ENCODE measurements at places on chromosomes 7 and 10.

GRCh38 chr7:19080093-19080492 is 37.3 kb downstream of the TWIST1 start:
- no peak for DNase-seq

DNA sequence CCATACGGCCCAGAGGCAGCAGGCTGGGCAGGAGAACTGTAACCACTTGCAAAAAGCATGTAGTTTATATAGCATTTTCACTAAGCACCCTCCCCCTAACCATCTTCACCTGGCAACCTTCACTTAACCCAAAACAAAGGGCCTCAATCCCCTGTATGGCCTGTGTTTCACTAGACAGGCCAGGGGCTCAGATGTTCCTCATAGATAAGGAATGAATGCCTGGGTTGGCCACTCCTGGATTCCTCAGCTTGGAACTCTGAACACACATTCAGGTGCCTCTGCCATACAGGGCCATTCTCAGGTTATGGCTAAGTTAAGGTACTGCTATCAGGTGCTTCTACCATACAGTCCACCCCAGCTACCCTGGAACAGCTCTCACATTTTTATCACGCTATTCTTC is 10.3 kb upstream of the TMEM168 start:
- DNase-seq, result no peak

DNA sequence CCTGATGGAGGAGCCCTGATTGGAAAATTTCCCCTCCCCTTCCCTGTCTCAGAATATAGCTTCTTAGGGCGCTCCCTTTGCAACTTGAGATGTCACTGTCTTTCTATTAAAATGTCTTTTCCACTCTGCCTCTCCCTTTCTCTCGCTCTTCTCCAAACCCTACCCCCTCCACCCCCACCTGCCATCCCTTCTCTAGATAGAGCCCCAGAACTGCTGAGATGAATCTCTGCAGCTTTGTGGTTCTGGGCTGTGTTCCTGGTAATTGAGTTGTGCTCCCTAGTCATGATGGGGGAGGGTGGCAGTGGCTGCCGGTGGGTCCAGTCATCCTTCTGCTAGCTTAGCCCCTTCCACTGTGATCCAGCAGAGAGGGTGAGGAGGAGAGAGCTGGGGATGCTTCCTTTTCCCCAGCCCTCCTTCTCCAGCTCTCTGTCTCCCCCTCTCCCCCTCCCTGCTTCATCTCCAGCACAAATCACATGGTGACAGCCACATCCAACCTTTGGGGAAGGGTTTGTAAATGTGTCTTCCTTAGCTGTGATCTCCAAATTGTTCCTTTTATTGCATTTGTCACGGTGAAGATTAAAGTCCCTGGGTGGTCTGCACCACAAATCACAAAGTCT is 50.8 kb upstream of the BTRC start:
- DNase-seq, result no peak

DNA sequence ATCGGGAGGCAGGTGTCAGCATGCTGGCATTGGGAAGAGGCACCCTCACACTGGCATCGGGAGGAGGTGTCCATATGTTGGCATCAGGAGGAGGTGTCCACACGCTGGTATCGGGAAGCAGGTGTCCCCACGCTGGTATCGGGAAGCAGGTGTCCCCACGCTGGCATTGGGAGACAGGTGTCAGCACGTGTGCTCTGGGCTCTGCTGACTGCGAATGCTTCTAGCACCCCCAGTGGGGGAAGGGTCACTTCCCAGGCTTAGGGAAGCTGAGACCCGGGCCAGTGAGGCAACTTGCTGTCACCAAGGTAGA is 92.5 kb upstream of the IKZF1 start:
- DNase-seq, result no peak

DNA sequence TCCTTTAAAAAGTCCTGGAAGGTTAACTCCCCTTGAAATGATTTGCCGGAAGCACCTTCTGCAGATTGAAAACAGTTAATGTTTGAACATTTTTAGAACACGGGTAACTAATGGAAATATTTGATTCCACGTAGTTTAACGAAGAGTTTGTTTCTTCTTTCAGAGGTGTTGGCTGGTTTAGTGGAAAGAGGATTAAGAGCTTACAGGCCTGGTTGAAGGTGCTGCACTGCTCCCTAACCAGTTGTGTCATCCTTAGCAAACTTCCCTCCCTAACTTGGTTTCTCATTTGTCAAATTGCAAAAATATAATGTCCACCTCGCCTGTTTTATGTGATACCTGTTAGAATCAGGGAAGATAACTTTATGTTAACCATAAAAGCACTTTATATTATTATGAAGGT is 243.0 kb upstream of the FZD8 start:
- DNase-seq, result no peak

DNA sequence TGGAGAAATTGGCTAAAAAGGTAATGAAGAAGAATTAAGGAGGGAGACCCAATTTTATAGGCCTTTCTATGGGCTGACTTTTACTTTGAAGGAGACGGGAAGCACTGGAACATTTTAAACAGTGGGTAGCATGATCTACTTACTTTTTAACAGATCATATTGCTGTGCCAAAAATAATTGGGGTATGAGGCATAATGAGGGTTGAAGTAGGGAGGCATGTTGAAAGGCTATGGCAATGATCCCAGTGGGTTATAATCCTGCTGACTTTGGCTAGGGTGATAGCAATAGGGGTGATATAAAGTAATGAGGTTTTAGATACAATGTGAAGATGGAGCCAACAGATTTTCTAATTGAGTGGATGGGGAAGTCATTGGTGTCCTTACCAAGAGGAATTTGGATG is 73.2 kb downstream of the GPR37 start:
- DNase-seq, result no peak

DNA sequence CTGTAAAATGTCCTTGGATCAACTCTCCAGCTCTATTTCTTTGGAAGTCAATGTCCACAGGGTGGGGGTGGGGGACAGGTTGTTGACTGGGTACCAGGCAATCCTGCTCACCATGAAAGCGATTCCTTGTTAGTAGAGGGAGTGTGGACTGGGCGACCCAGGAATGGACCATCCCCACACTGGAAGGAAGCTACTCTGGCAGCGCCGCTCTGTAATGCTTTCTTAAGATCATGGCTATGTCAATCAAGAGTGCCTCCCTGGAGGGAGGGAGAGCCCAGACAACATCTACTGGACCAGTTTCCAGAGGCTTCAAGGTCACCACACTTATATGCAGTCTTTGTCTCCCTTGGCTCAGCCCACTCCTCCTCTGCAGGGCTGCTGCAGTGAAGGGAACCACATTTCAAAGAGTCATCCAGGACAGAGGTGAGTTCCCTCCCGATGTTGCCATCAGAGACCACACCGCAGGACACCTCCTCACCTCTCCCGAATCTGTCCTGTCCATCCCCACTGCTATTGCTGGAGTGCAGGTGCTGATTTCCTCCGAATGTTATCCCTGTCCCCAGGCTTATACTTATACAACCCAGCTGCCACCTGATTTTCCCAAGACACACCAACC is 6.9 kb downstream of the GIMAP5 start:
- DNase-seq, result no peak

GRCh38 chr7:22543169-22543568 is 43.2 kb upstream of the STEAP1B start:
- DNase-seq, result no peak

GRCh38 chr10:61757525-61758397 is 95.0 kb downstream of the CABCOCO1 start:
- DNase-seq, result no peak

GRCh38 chr7:144738708-144739314 is 97.0 kb downstream of the TPK1 start:
- DNase-seq, result peak; percentile 8

DNA sequence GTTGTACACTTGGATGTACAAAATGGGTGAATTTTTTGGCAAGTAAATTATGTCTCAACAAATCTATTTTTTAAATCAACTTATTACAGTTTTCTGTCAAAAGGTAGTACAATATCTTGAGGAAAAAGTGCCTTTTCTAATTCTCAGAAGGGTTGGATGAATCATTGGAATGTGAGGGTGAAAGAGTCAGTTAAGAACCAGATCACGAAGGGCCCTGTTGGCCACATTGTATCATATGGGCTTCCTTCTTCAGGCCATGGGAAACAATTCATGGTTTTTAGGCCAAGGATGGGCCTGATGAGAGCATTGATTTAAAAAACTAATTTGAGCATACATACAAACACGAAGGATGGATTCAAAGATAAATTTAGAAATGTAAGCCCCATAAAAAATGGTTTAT is 503.7 kb downstream of the TNS3 start:
- DNase-seq, result no peak

DNA sequence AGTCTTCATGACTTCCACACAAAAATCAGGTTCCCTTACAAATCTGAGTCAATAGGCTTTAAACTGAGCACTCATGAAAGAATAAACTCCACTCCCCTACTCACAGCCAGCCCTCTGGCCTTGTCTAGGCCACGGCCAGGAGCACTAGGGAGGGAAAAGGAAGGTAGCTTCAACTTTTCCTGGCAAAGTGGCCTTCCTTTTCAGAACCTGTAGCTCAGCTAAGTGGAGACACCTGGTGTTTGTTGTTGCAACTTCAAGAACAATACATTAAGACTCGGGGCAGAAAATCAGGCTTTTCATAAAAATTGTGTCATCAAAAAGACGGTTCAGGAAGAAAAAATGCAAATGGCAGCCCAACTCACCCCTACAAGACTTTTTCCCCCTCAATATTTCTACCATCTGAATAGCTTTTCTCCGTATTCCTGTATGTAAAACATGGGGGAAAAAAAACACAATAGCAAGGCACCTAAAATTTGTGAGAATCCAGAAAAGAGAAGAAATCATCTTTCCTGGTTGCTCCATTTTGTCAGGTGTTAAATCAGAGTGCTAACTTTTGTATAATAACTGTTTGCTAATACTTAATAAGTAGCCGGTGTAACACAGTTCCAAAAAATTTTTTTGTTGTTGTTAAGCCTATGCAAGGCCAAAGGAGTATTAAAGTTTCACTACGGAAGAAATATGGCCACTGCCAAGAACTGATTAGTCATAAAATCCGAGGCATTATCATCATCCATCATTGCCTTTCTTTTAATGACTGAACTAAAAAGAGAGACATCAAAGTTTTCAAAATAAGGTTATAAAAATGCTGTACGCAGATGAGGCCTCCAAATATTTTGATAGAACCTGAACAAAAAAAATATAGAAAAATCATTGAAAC is 66.2 kb upstream of the ARID5B start:
- DNase-seq, result peak; percentile 7

DNA sequence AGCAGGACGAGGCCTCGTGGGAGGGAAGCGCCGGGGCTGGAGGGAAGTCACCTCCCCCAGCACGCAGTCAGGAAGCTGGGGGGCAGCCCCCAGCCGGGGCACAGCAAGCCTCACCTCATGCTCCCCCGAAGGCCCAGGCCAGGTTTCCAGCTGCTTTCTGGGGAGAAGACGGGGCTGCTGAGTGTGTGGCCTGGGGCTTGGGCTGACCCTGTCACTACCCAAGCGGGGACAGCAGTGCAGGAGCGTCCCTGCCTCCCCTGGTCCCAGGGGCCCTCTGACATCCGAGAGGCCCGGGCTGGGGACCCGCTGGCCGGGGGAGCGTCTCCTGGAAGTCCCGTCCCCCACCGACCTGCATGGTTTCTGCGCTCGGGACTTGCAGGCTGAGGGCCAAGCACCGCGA is 19.7 kb upstream of the NKX6-2 start:
- no peak for DNase-seq

- DNase-seq, result peak; percentile 79
Observed at GRCh38 chr7:116951366-116952292, 1.7 kb upstream of the ST7 start.

DNA sequence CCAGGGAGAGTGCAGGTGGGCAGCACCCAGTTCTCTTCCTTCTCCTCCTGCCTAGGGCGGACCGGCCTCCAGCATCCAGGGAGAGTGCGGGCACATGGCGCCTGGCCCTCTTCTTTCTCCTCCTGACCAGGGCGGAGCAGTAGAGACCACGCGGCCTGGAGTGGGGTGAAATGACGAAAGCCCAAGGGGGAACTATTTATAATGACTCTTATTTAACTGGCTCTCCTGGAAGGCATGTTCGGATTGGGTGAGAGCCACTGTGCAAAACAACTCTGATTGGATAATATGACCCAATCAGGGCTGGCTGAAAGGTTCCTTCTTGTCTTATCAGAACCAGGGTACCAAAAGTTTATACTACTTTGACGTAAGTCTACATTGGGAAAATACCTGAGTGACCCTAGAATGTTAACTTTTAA is 63.1 kb downstream of the ZNF37A start:
- DNase-seq, result no peak

- DNase-seq, result no peak
Observed at GRCh38 chr10:79063071-79063491, 5.7 kb upstream of the ZMIZ1 start.

DNA sequence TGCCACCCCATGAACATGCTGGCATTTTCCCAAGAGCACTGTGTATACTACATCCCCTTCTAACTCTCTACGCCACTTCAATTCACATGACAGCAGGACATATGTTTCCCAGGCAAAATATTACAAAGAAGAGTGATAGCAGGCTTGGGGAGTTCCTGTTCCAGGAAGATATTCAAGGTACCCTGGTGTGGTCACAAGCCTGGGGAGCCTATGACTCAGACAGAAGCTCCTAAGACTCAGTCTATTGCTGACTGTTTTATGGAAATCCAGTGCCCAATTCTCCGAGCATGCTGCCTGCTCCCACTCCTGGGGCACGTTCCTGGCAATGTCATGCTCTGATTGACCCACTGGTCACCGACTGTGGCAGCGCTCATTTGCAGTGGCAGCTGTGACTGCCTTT is 23.5 kb upstream of the ABLIM1 start:
- DNase-seq, result no peak

- no peak for DNase-seq
Observed at GRCh38 chr10:62708569-62708968, 96.0 kb upstream of the ADO start.

DNA sequence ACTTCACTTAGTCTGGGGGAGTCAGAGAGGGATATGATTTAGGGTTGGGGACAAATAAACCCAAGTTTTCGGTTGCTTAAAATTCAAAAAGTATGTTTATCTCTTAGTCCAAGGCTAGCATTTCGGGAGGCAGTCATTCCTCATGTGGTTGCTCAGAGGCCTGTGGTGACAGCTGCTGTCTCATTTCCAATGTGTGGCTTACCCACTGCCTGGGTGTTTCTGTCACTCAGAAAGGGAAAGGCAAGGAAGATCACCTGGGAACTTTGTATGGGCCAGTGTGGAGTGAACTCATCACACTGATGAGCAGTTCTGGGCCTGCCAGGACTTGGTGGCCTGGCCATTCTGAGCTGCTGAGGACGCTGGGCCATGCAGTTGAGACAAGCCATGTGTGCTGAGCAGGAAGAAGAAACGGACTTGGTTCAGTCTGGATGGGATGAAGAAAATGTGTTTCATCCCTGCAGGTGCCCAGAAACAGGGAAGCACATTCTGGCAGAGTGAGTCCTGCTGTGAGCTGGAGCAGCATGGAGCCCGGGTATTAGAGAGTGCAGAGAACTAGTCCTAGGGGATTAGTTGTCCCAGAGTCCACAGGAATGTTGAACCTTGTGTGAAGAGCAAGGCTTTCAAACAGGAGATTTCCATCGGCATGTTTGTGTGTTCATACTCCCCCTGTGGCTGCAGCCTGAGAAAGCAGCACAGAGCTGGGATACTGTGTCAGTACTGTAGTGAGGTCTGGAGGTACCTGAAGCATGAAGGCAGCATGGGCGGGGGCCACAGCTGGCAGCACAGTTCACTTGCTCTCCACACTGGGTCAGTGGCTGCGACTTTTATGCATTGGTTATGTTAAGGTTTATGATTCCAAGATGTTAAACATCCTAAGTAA is 211.1 kb upstream of the IGFBP3 start:
- DNase-seq, result no peak

All from COR-L47 (cell line).